Activated naive CD4-positive, alpha-beta T cell (primary cell): ENCODE measurements at places on chromosomes 2 and 18.

DNA sequence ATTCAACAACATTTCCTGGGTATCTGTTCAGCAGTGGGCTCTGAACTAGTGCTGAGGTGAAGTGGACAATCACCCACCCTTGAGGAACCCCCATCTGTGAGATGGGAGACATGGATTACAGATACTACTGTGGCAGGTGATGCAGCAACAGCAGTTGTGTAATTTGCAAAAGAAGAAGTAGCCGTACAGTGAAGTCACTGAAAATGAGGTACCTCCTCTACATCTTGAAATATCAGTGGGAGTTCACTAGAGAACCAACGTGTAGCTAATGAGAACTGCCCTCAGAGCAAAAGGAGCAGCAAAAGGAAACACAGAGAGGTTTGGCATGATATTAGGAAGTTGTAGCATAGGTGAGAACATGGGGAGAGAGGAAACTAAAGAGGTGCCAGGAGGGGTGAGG lies 41.3 kb downstream of the VSNL1 start:
- no peak for DNase-seq

DNA sequence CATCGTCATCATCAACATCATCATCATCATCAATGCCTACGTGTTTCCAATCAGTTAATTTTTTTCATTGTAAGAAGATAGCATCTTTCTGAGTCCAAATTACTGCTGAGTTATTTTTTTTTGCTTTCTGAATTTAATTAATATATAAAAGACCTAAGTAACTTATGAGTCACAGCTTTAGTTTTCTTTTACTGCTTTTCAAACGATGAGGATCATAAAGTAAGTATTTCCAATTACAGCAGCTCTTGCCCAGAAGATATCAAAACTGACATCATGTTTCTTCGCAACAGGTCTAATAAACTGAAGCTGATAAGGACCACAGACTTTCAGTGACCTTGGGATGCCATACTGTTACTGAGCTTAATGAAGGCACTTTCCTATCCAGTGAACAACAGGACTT lies 442.2 kb downstream of the DSEL start:
- no peak for DNase-seq

DNA sequence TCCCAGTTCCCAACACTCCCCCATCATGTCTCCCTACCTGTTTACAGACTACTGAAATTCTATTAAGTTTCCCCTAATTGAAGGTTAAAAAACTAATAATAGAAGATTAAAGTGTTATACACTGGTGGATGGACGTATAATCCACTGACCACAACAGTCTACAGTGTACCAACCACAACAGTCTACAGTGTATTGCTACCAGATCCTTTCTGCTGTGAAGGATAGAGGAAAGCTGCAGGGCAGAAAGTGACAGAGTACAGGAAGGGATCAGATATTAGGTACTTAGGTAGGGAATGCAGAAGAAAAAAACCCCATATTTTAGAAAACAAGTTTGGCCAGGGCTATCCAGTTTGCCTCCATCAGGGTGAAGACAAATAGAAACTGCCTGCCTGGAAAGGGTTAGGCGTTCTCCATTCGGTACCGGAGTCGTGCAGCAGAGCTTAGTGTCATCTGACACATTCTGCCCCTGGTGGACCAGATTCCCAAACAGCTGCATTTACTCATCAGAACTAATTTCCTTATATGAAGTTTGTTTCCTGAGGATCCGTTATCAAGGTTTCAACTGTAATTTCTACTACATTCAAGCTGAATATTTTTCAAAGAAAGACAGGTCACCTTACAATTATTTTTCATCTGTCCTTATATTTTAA lies 49.9 kb downstream of the KLF7 start:
- no peak for DNase-seq

DNA sequence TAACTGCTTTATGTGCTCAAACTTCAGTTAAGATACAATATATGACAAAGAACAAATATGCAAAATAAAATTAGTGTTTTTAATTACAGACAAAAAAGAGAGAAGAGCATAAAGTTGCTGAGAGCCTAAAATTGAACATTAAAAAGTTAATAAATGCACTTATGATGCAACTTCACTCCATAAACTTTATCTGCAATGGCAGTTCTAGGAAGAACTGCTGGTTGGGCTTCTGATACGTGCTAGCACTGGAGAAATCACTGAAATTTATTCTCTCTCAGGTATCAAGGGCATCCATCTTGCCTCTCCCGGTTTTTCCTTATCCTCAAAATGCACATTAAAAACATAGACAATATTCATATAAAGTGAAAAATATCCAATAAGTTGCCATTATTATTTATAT lies 35.7 kb downstream of the MYO3B start:
- DNase-seq, result no peak

- no peak for DNase-seq
These were observed 763.4 kb upstream of the NRXN1 start for GRCh38 chr2:51795248-51795888.

GRCh38 chr2:45342-46130 lies 769 bp downstream of the FAM110C start:
- no peak for DNase-seq

- no peak for DNase-seq
These were observed 281.1 kb upstream of the MGAT5 start for GRCh38 chr2:133972786-133973185.

DNA sequence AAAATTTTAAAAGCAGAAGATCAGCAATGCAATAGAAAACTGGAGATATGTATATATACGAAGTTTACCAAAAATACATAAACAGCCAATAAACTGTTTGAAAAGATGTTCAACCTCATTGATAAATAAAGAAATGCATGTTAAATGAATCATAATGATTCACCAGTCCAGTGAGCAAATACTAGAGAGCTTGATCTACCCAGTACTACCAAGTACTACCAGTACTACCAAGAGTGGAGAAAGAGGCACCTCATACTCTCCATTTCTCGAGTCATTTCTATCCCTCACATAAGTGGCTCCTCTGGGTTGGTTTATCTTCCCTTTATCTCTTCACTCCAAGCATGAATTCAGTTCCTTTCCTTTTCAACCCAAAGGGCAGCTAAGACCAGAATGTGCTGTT lies 138.9 kb downstream of the MREG start:
- no peak for DNase-seq

DNA sequence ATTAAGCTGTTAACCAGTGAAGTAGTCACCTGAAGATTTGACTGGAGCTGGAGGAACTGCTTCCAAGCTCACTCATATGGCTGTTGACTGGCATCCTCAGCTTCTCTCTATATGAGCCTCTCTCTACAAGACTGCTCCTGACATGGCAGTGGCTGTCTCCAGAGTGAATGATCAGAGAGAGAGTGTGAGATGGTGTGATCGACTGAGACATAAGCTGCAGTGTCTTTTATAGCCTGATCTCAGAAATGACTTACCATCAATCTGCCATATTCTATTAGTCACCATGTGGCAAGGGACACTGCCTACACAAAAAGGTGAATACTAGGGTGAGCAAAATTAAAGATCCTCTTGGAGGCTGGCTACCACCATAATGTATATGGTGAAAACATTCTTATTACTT lies 7.8 kb upstream of the RBMS1 start:
- no peak for DNase-seq

DNA sequence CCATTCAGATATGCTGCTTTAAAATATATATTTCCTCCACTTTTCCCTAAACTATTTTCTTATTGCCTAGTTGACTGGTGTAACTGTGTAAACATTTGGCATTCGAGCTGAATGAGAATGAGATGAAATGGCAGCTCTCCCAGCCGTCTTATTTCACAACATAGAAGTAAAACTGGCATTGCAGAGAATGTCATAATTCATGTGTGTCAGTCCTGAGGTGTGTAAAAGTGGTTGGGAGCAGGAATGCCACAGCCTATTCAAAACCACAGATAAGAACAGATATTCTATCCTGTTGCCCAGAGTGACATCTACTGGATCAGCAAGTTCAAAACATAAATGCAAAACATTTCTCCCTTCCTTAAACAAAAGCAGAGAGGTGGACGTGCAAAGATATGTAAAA lies 565.5 kb upstream of the CHAC2 start:
- no peak for DNase-seq

DNA sequence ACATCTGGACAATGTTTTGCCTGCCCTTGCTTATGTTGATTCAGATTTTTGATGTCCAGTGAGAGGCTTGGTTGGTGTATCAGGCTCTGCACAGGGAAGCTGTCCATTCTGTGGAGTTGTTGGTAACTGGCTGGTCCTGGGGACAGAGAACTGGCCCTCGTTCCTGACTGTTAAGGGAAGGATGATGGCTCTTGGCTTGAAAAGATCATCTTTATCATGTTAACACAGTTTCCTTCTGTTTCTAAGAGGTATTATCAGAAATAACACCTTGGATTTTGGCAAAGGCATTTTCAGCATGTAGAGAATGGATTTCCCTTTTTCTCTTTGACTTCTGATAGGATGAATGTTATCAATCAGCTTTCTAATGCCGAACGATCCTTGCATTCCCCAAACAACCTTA lies 19.3 kb downstream of the STK25 start:
- no peak for DNase-seq

DNA sequence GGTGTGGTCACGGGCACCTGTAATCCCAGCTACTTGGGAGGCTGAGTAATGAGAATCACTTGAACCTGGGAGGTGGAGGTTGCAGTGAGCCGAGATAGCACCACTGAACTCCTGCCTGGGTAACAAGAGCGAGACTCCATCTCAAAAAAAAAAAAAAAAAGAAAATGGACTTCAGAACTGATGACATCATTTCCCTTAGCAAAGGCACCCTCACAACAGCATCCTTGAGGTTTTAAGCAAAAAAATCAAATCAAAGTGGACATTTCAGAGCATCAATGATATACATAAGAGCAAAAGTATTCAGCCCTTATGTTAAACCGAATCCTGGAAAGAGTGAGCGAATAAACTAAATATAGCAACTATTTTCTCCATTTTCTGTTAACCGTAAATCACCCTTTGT lies 45.3 kb downstream of the EPB41L3 start:
- DNase-seq, result no peak

GRCh38 chr18:26813043-26813442 lies 52.5 kb downstream of the AQP4 start:
- DNase-seq, result no peak

DNA sequence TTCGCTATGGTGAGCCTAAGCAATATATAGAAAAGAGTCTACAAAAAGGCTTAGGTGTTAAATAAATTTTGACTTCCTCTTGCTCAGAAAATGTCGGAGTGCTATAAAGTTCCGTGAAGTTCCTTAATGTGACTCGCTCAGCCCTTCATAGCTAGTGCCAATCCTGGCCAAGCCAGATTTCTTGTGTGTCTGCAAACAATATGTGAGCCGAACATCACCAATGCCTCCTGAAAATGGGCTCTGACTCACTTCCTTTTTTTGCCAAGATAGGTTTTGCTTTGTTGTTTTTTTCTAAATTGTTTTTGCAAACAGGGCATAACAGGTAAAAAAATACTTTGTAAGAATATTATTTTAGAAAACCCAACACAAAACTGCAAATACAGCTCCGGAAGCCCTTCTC lies 26.1 kb downstream of the CDC42EP3 start:
- no peak for DNase-seq

- no peak for DNase-seq
These were observed 7.5 kb downstream of the DPYSL5 start for GRCh38 chr2:26855466-26855865.

- no peak for DNase-seq
These were observed 13.0 kb downstream of the VPS4B start for GRCh38 chr18:63409301-63409700.

- no peak for DNase-seq
These were observed 113.5 kb upstream of the RAB6C start for GRCh38 chr2:129865976-129866375.

GRCh38 chr2:25743132-25743830 lies 69.9 kb upstream of the DTNB start:
- no peak for DNase-seq

GRCh38 chr18:63705401-63705800 lies 2.6 kb downstream of the SERPINB11 start:
- no peak for DNase-seq

- no peak for DNase-seq
These were observed 36.4 kb downstream of the FOXI3 start for GRCh38 chr2:88416016-88416663.

- DNase-seq, result no peak
These were observed 421.0 kb upstream of the NETO1 start for GRCh38 chr18:73288813-73289212.

- no peak for DNase-seq
These were observed 115.7 kb upstream of the COPS8 start for GRCh38 chr2:236969767-236970655.

GRCh38 chr2:232075080-232075479 lies 113.6 kb downstream of the DIS3L2 start:
- no peak for DNase-seq

DNA sequence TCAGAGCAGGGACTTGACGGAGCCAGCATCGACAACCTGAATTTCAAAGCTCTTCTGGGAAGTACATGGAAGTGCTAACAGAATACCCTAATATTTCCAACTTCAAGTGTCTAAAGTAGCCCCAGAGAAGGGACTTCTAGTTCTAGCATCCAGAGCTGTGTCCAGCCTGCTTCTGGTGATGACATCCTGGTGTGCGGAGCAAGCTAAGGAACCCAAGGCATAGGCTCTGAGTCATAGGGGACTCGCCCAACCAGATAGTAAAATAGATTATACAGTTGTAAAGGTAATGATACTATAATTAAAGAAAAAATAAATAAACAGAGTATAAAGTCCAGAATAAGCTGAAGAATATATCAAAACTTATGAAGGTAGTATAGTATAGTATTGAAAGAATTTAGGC lies 108.1 kb upstream of the SERPINE2 start:
- DNase-seq, result no peak

DNA sequence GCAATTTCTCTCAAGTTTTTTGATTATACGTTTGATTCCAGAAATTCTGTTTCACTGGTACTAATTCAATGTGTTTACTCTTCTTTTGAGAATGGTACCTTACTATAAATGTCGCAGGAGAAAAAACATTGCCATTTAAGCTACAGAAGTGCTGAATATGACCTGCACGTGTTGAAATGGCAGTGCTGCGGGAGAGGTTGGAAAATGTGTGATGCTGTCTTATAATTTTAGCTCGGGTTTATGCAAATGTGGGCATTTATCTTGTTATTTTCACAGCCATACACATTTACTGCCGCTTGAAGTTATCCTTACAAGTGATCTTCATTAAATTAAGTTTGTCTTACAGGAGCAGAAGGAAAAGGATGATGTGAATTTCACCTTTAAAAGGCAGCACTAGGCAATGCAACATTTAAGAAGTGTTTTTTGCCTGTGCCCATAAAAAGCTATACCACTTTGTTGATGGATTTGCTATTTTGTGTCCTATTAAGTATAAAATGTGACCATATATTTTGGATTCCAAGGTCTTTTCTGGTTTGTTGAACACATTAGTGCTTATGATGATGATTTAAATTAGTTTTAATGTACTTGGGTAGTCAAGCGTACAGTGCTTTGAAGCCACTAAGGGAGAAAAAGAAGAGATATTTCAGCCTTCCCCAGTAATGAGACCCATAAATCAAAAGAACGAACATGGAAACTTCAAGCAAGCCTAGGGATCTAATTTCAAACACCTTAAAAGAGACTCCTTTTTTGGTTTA lies 112.1 kb downstream of the LTBP1 start:
- no peak for DNase-seq

GRCh38 chr18:21205695-21206094 lies 36.3 kb upstream of the GREB1L start:
- DNase-seq, result no peak
